ENCODE measurements at places on chromosomes 16 and 17.

DNA sequence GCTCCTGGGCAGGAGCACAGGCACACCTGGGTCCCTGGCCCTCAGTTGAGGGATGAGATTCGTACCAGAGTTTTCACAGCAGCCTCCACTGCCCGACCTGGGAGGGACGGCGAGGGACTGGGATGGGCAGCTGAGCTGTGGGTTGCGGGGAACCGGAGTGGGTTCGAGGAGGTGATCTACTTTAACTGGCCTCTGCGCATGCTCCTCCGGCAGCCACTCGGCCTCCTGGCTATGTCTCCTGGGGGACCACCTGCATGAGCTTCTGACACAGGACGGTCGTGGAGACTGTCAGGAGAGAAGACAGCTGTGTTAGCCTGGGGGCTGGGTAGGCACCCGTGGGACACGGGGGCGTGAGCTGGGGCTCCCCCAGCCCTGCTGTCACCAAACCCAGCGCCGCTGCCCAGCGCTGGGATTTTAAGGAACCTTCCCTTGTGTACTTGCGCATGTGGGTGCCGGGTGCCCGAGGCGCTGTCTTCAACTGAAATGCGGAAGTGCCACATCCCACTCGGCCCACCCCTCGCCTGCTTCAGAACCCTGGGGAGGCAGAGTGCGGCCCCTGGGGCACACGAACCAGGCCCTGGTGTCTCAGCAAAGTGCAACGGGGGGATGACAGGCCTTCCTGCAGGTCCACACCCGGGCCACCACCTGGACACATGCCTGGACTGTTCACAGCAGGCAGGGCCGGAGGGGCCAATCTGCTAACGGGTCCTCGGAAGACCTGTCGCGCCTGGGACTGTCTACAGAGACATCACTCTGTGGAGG is 36.4 kb downstream of the SLC7A5 start:
- no peak for DNase-seq

DNA sequence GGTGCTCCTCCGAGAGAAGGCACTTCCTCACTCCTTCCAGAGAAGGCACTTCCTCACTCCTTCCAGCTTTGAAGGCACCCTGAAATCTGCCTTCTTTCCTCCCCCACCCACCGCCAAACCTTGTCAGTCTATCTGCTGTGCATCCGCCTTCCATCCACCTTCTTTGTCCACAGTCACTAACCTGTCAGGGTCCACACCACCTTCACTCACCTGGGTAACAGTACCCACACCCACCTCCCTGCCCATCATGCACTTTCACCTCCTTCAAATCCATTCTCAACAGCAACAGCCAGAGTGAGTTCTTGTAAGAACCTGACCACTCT is 5.2 kb downstream of the CCDC102A start:
- no peak for DNase-seq

GRCh38 chr16:80200079-80200478 is 340.7 kb upstream of the DYNLRB2 start:
- no peak for DNase-seq

GRCh38 chr17:55436224-55437158 is 14.9 kb upstream of the MMD start:
- DNase-seq = no peak

DNA sequence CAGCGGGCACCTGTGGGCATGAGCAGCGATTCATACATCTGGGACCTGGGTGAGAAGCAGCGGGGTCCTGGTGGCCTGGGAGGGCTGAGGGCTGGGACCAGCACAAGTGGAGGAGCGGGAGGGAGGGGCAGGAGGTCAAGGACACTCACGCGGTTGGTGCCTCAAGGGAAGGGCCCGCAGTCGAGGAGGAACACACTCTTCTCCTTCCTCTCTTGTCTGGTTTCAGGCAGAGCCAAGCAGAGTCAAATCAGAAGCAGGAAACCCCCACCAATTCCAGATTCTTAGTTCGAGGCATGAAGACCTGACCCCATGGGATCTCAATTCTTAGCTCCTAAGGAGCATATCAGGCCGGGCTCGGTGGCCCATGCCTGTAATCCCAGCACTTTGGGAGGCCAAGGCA is 15.7 kb downstream of the DNAI2 start:
- DNase-seq = no peak

DNA sequence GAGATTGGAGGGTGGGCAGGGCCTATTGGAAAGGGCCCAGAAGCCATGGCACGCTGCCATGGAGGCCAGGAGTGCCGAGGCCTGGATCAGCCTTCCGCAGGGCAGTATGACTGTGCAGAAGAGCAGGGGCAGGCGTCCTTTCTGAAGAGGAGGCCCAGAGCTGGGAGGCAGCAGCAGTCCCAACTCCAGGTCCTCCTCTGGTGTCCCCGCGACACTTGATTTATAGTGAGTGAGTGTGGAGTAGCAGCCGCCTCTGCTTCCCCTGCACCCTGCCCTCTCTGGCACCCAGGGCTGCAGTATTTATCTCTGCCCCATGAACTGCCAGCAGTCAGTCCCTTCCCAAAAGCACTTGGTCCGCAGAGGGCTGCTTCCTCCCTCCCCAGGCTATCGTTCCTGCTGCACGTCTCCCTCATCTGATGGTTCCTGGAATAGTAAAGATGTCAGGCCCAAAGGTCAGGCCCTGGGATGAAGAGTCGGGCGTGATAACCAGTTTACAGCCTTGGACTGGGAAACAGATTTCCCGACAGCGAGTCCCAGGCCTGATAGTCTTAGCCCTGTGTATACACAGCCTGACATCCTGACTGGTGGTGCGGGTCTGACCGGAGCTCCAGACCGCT is 32.9 kb downstream of the PGS1 start:
- DNase-seq = no peak

DNA sequence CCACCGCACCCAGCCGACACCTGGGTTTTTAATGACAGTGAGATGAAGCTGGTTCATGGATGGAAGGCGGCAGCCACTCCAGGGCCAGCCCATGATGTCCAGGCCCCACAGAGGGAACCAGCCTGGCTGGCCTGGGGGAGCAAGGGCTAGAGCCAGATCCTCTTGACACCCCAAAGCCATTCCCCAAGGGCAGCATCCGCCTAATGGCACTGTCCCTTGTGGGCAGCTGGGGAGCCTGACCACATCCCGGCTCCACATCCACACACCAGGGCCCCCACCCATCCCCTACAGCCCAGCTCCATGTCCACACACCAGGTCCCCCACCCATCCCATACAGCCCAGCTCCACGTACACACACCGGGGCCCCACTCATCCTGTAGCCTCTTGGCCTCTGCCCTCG is 53.3 kb upstream of the ACSF3 start:
- DNase-seq = no peak

DNA sequence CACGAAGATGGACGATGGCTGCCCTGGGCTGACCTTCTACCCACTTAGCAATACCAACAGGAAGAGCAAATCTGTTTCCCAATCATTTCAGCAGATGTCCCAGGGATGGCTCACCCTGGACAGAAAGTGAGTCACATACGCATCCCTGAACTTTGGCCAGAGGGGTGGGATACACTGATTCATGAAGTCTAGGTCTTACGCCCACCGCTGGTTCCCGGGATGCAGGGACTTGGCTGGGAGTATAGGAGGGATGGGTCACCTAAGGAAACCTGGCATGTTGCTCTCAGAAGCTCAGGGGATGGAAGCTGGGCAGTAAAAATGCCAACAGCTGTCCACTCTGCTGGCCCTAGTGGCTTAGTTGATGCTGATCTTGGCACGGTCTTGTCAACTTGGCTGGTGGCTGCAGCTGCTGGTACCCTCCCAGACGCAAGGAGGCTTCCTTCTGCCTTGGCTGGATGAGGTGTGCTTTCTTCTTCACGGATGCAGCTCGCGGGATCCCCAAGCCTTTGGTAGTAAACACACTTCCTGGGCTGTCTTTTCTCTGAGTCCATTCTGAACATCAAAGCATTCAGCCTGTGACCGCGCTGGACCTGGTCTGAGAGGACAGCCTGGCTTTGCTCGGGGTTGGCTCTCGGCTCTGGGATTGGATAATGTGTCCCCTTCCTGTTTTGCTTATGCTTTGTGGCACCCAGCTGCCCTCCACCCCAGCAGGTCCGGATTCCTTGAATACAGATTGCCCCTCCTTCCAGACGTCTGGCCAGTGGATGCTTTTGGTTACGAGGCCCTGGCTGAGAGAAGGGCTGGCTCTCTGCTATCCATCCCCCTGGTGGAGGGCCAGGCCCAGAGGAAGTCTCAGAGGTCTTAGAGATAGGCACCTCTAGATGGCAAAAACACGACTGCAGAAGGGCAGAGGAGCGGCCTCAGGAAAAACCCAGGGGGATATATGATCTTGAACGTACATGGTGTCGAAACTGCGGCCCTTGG is 71.5 kb downstream of the RAP1GAP2 start:
- DNase-seq = no peak

DNA sequence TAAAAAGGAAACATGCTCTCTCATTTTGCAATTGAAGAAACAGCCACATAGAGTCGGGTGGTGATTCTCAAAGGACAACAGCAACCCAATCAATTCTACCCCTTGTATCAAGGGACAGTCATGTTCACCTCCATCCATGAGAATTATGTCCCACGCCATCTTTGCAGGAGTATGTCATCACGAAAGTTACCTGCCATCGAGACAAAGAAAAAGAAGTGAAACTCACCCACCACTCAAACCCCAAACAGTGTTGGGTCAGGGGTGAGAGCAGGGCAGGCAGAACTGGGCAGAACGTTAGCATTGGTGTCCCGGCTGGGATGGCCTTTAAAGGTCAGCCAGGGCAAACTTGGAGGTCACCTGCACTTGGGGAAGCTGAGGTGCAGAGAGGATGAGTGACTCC is 24.2 kb upstream of the HNF1B start:
- no peak for DNase-seq

GRCh38 chr16:2428051-2428783 is 1.0 kb upstream of the CCNF start:
- DNase-seq = no peak

DNA sequence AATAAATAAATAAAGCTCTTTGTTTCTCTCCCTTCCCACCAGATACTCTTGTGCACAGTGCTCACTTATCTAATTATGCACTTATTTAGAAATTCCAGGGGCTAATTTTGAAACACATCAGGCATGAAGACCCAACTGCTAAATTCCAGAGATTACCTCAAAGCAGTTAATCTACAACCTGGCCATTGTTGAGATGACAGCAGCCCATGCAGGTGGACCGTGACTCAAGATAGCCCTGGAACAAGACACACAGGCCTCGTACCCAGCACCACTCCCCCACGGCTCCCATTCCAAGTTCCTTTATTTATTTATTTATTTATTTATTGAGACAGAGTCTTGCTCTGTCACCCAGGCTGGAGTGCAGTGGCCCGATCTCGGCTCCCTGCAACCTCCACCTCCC is 60.1 kb upstream of the NPEPPS start:
- no peak for DNase-seq

DNA sequence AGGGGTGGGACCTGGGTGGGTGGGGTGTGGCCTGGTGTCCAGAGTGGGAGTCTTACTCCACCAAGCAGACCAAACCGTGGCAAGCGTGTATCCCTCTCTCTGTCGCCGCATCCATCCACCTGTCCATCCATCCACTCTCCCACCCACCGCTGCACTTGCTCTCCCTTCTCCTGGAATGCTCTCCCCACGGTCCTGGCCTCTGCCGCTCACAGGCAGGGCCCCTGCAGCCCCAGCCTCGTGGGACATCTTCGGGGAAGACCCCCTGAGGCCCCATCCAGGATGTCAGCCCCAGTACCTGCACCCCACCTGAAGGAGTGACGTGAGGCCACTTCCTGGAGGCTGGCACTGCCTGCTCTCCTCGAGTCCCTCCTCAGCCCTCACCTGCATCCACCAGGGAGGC is 189.5 kb upstream of the GSE1 start:
- no peak for DNase-seq

GRCh38 chr16:4876646-4877379 is 29.5 kb downstream of the UBN1 start:
- DNase-seq = no peak

DNA sequence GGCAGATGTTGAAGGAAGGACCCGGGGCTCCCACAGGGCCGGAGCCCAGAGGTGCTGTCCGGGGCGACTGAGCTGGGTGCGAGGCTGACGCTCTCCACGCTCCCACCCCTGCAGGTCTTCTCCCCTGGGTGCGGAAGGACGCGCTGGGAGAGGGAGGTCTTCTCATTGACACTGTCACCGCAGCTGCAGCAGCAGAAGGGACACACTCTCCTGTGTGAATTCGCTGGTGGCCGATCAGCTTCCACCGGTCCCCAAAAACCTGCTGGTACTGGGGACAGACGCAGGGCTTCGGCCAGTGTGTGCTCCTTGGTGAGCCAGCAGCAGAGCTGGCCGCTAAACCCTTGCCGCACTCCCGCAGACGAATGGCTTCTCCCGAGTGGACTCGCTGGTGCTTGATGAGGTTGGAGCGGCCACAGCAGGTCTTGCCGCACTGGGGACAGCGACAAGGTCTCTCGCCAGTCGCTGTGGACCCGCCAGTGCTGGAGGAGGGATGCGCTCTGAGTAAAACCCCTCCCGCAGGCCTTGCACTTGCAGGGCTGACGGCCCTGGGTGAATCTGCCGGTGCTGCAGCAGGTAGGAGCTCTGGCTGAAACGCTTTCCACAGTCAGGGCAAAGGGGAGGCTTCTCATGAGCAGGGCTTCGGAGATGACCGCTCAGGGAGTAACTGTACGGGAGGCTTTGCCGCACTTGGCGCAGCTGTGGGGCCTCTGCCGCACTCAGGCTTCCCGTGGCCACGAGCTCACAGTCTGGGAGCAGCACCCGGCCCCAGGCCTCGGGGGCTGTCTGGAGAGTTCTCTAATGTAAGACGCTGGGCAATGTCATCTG is 6.2 kb downstream of the ZNF843 start:
- DNase-seq = no peak

DNA sequence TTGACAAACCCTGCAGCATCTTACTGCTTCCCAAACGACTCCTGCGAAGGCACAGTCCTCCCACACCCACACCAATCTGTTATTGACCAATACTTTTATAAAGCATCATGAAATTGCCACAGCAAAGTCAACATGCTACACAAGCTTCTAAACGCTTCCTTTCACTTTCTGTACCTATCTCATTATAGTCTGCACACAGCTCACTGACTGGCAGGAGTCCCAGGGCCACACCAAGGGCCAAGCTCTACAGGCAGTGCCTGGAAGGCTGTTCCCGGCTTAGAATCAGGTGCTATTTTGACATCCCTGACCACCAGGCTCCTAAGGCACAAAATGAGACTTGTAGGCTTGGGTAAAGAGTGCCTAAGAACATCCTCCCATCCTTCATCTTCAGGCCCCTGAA is 39.5 kb downstream of the USP7 start:
- no peak for DNase-seq

- no peak for DNase-seq
These were observed 4.7 kb upstream of the IRF8 start for GRCh38 chr16:85894266-85894665.

GRCh38 chr16:12699161-12699560 is 104.5 kb downstream of the CPPED1 start:
- no peak for DNase-seq

DNA sequence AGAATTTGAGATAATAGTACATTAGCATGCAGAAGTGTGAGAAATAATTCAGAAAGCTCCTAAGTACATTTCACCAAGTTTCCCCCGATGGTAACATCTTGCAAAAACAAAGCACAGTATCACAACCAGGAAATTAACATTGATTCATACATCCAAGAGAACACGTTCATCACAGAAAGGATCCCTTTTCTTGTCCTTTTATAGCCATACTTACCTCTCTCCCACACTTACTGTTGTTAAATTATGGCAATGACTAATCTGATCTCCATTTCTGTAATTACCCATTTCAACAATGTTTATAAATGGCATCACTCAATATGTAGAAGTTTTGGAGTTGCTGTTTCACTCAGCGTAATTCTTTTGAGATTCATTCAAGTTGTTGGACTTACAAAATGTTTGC is 1260.0 kb downstream of the CDH8 start:
- DNase-seq = no peak

- DNase-seq = no peak
These were observed 71.3 kb upstream of the CDH5 start for GRCh38 chr16:66295213-66295612.

- no peak for DNase-seq
These were observed 16.5 kb downstream of the CHMP6 start for GRCh38 chr17:81008140-81008539.
